CD4-positive, CD25-positive, alpha-beta regulatory T cell (primary cell): ENCODE measurements at places on chromosomes 7 and 10.

- DNase-seq = peak; percentile 92
These were observed at the start of gene SAMD9 for GRCh38 chr7:93117852-93118530. Gene SAMD9 (minus strand): TSS chr7:93117979. CDS start chr7:93106097, 11,882 bp downstream.

- DNase-seq = no peak
These were observed 6.8 kb upstream of the MSMB start for GRCh38 chr10:46052791-46053375.

- no peak for DNase-seq
These were observed 136.5 kb upstream of the NAMPT start for GRCh38 chr7:106421181-106421762.

GRCh38 chr7:38189231-38189938 lies 11.3 kb downstream of the STARD3NL start:
- no peak for DNase-seq

DNA sequence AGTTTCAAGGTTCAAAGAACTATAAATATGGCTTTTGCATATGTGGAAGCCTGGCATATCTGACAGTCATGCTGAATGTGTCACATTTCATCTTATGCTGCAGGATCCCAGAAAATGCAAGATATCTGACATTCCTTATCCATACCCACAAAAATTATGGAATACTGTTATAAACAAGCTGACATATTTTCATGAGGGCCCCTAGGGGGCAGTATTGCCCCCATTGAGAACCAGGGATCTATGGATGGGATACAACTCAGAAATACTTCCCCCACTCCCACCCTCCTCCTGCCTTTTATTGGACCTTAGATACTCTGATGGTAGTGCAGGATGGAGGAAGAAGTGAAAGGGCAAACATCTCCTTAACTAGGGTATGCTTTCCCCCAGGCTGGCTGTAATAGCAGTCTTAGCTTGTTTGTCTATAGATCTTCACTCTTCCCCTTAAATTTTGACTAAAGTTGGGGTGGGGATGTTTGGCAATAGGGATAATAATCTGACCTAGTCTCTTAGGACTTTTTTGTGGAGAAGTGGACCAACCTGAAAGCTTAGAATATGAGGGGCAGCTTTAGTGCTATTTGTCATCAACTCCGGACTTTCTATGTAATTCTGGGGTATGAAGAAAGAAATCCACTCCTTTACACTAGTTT lies 3.5 kb upstream of the GNGT1 start:
- no peak for DNase-seq
